ENCODE measurements at places on chromosomes 7 and 10.

- no peak for DNase-seq
Measured at GRCh38 chr7:4470246-4470645, 211.8 kb upstream of the FOXK1 start.

DNA sequence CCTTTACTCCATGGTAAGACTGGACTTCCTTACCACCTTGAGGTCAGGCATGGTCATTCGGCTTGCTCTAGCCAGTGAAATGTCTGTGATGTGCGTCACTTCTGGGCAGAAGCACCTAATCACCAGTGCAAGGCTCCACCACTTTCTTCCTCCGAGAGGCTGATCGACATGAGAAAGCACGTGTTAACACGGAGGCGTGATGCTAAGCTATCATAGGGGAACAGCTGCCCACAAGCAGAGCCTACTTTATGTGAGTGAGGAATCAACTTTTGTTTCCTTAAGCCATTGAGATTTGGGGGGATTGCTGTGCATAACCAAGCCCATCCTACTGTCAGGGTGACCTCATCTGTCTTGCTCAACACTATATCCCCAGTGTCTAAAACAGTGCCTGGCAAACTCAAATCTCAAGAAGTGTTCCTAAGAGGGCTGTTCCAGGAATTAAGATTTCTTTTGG lies 23.1 kb upstream of the SAR1A start:
- DNase-seq, result no peak

GRCh38 chr7:139682136-139683013 lies 95.4 kb downstream of the HIPK2 start:
- peak; percentile 61 for DNase-seq

- DNase-seq, result no peak
Measured at GRCh38 chr10:7272008-7272407, 138.8 kb downstream of the SFMBT2 start.

GRCh38 chr7:26658389-26659084 lies 205.9 kb downstream of the SKAP2 start:
- DNase-seq, result no peak

DNA sequence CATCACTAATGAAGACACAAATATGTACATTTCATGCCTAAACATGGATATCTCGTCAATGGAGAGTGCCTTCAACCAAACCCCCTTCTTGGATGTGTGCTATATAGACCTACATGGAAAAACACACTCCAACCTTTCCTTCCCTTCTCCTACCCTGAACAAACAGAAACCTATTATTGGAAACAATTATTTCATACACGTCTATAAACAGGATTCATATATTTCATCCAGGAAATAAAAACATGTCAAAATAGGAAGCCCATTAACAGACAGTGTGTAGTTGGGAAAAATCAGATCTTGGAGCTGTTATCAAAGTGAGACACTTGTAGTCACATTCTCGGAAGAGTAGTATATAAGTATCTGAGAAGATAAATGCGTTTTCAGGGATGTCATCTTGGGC lies 81.1 kb downstream of the NRP1 start:
- DNase-seq, result no peak
